ENCODE measurements at places on chromosomes 7 and 10.

GRCh38 chr7:77866370-77866769, 67.8 kb downstream of the PHTF2 start:
- DNase-seq: no peak

DNA sequence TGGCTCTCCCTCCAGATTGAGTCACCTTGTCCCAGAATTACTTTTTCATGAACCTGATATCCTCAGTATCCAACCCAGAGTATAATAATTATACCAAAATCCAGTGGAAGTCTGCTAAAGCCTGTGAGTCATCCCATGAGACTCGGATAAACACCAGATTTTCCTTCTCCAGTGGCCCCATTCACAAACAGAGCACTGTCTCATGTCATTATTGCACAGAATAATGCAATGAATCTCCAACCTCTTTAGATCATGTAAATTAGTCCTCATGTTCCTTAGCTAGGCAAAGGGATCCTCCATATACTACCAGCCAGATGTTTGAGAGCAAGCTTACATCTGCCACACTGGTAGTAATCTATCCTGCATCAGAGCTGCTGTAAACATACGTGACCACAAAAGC, 89.0 kb downstream of the AMPH start:
- DNase-seq: no peak

DNA sequence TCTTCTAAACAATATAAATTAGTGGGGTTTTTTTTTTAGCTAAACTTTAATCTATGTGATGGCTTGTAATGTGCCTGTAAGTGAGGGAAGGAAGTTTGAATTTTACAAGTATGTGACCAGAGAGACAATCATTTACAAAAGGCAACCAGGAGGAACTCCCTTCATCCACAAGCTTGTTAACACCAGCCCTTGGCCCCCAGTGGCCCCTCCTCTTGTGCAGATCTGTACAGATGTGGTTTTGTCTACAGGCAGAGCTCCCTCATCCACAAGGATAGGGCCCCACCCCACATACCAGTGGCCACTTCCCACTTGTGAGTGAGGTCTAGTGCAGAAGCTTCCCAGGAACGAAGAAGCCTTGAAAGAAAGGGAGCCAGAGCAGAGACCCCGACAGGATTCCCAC, 234.1 kb upstream of the KMT2E start:
- DNase-seq: no peak

GRCh38 chr10:88047579-88047978, 184.2 kb downstream of the PTEN start:
- DNase-seq: no peak

Measured in SK-N-DZ (cell line).